ENCODE measurements at places on chromosomes 1 and 21.

- DNase-seq, result no peak
Observed at GRCh38 chr1:168636642-168637111, 60.3 kb downstream of the XCL1 start.

DNA sequence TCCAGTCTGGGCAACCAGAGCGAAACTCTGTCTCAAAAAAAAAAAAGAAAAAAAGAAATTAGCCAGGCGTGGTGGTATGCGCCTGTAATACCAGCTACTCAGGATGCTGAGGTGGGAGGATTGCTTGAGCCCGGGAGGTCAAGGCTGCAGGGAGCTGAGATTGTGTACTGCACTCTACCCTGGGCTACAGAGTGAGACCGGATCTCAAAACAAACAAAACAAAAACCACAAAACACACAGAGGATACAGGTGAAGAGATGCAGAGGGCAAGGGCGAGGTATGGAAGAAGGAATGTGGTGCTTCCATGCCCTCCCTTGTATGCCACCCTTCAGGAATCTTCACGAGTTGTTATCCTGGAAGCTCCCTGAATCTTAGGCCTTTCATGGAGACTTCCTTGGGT lies 68.5 kb downstream of the NDUFS5 start:
- no peak for DNase-seq

GRCh38 chr1:235516862-235517446 lies 12.7 kb upstream of the B3GALNT2 start:
- no peak for DNase-seq

DNA sequence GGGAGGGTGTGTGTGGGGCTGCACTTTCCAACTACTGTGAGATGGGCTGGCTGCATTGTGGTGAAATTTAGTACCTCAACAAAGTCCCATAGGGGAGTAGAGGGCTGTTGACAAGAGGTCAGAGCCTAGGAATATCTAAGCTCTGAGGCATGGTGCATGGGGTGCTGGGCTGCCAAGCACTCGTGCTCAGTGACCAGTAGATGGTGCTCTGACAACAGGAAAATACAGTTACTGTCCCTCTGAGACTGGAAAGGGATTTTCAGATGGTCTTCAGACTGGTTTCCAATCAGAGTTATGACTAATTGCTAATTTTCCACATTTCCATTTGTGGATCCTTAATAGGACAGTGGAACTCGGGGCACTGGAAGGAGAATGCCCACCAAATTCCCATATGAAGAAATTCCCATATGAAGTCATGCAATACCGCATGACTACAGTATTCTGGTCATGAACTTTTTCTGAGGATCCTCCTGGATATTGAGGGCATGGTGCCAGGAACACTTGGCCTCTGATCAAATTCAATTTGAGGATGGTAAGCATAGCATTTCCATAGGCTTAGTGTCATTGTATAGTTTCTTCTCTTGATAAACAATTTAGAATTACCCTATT lies 4.1 kb upstream of the CACNA1E start:
- DNase-seq, result peak; percentile 60

DNA sequence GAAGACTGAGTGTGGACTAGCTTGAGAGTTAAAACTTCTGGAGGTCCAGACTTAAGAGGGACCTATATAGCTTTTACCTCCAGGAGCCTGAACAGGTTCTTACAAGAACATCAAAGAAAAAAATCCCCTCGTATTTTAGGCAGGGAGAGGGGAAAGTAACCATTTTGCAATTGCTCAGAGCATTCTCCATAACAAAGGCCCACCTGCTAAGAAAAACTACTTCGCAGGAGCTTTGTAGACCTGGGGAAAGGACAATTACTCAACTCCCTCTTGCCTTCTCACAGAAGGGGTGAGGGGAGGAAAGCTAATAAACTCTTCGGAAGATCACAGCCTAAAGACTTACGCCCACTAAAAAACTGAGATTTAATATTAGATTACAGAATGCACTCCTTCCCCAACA lies 86.3 kb downstream of the RERE start:
- no peak for DNase-seq

DNA sequence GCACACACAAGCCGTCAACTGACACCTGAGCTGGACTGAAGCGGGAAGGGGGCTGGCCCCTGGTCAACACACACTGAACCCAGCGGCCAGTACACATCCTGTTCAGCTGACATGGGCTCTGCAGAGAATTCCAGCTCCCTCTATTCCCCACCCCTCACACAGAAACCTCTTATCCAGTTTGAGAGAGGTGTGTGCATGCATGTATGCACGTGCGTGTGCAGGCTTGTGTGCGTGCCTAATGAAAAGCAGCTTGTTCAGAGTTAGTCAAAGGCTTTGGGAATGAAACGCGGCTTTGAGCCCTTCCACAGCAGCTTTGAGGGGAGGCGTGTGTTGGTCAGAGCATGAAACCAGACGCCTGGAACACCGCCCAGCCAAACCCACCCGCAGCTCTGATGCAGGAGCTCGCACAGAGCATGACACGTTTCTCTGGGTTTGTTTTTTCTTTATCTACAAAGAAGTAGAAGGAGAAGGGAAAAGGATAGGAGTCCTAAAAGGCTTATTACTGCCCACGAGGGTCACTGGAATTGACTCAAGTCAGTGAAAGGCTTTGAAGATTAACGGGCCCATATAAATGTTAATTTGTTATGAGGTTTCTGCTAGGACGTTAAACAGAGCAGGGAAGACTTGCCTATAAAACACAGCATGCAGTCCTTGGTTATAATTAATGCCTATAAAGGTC lies 184.2 kb downstream of the ETS2 start:
- no peak for DNase-seq

DNA sequence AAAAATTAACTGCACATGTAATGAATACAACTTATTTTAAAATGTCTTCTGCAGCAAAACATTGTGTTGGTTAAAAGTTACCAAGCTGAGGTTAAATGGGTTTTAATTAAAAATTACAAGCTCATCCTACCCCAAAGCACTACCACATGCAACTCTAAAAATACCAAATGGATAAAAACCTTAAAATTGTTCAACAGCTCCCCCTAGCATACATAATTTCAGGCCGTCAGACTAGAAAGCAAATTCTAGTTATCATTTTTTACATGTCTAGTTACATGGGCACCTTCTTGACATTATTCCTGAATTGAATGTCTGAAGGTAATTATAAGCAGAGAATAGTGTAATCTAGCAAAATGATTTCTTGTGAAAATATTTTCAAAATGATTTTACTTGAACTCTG lies 176.5 kb downstream of the C1orf21 start:
- peak; percentile 72 for DNase-seq

DNA sequence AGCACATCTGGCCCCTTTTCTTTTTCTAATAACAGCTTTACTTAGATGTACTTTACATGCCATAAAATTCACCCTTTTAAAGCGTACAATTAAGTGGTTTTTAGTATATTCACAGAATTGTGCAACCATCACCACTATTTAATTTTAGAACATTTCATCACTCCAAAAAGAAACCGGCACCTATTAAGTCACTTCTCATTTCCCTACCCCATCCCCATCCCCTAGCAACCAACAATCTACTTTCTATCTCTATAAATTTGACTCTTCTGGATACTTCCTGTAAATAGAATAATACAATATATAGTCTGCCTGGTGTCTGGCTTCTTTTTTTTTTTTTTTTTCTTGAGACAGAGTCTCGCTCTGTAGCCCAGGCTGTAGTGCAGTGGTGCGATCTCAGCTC lies 59.5 kb upstream of the ENAH start:
- DNase-seq, result peak; percentile 61

DNA sequence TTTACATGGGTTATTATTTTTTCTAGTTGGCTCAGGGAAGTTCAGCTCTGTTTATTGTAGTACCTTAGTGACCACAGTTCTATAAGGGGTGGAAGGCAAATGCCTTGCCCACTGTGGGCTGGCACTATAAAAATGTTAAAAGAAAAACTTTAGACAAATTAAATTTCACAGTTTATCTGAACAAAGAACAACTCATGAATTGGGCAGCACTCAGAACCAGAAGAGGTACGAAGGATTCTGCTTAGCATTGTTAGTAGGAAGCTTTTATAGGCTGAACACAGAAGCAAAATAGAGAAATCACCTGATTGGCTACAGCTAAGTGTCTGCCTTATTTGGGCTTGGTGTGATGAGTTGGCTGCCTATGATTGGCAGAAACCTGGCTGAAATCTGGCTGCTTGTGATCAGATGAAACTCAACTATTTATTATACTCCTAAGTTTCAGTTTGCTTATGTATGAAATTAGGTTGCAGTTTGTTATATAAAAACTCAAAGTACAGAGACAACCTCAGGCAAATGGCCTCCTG lies 35.8 kb upstream of the SLC35D1 start:
- DNase-seq, result no peak

Measured in Kasumi-1 (cell line).